ENCODE measurements at places on chromosomes 11 and 22. TPM values are rescaled to one million over a fixed set of nuclear protein-coding genes. Genes with fewer than 3 reads are reported as not detected.

The LRRC32 gene
- total RNA-seq, result 108 TPM

The CDC42EP2 gene
- total RNA-seq, result 15.7 TPM

The SNU13 gene
- 103 TPM for total RNA-seq

The GNB1L gene
- 3.9 TPM for total RNA-seq
